ENCODE measurements at places on chromosomes 1 and 21.
A peak's percentile ranks its signal among the peaks of the same experiment; 100 is the strongest.

- no peak for DNase-seq
These were observed 58.9 kb downstream of the TGFBR3 start for GRCh38 chr1:91827087-91827458.

DNA sequence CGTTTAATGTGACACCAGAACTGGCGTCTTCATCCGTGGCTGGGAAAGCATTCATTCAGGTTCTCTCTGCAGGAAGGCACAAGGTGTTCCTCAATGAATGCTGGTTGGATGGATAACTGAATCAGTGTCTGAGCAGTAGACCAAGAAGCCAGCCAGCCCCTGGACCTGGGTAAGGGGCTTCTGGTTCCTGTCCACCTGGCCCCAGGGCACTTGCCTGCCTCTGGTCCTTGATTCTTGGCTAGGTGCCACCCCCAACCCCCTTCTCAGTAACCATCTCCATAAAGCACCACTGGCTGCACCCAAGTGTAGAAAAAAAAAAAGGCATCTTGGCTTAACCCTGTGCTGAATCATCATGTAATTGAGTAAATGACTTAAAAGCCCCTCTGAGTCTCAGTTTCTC is 59.1 kb downstream of the KCND3 start:
- no peak for DNase-seq

GRCh38 chr1:202807451-202807925 is 733 bp downstream of the KDM5B start:
- no peak for DNase-seq

DNA sequence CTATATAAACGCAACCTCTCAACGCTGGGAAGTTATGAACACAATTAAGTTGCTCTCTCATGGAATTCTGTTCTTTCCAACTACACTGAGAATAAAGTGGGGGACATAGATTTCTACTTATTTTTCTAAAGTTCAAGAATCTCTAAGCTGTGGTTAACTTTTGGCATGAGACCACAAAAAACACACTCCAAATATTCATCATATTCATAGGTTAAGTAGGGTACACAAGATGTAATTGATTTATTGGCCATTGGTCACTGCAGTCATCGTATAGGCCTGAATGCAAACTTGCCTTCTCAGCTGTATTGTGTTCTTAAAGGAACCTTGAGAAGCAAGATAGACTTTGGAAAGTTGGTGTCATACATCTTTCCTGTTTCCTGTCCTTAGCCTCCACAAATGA is 40.3 kb downstream of the PRRX1 start:
- DNase-seq: peak; percentile 83

DNA sequence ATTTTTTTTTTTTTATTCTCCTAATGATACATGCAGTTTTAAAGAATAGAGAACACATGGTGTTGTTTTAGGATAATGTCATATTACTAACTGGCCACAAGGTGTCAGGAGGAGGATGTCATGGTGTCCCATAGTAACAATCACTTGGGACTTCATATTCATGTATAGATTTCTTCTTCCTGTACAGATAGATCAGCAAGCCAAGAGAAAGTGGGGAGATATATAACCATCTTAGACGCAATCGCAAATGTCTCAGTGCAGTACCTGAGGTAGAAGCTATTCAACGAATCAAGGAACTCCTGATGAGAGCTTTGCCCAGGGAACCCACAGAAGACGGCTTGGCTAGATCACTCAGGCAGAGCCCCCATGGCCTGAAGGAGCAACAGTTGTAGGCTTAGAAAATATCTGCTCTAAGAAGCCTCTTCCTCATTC is 12.3 kb downstream of the OR2T11 start:
- DNase-seq: peak; percentile 22

DNA sequence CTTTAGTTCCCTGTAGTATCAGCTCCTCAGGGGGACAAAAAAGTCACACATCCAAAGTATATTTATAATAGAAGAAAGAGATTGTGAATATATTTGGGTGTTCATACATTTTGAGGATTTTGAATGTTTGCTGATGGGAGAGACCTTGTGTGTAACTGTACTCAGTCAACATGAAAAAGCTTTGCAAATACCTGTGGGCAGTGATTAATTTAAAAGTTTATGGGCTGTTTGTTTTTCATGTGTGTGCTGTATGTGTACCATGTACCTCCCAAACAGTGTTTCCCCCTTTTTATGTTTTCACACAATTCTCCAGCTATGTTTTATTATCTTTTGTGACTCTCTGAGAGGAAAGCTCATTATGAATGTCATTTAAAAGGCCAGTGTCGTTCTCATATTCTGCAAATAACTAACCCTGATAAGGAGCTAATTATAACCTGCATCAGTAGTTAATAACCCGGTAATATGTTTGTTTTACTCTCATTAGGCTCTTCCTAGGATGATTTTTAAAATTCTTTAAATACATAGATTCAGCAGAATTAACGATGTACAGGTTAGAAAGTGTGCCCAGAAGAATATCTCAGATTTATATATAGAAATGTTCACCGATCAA is 271.5 kb downstream of the NFIA start:
- no peak for DNase-seq

DNA sequence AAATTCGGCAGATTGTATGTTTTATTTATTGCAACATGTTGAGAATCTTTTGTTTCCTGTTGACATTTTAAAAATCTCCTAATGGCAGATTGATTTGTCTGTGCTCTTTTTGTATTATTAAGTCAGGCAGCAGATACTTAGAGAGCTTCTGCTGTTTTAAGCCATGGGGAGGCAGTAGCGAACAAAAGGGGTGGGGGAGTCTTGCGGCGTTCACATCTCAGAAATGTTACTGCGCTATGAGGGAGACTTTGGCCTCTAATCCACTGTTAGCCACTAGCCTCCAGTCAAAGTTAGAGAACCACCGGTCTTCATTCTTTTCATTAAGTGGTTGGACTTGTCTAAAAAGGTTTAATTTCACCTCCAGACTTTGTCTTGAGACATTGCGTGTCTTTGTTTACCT is 93.6 kb downstream of the DYRK1A start:
- DNase-seq: no peak

GRCh38 chr1:226314055-226314454 is 5.1 kb upstream of the LIN9 start:
- no peak for DNase-seq

- no peak for DNase-seq
These were observed 162.6 kb downstream of the TSEN15 start for GRCh38 chr1:184214128-184214527.

DNA sequence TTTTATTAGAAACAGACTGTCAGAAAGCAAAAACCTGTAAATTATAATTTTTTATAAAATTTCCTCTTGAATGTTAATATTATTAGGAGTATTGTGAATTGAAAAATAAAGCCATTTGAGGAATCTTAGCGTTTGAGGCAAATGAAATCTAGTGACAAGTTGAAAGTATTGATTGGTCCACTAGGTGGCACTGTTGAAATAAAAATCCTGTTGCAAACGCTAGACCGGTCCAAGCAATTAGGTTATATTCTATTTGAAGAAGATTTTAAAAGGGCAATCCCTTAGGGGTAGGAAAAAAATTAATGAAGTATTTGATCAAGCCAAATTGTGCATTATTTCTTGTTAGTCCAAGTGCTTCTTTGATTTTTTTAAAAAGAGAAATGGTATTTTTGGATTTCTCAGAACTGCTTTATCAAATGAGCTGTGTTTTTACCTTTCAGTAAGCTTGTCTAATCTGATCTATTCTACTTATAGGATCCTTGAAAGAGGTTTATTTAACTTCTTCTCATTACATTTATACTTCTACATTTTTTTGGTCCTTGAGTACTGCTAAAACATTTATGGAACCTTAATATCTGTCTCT is 57.7 kb downstream of the ATG4C start:
- peak; percentile 74 for DNase-seq

GRCh38 chr1:169193191-169193850 is 86.8 kb downstream of the ATP1B1 start:
- DNase-seq: peak; percentile 23

- DNase-seq: peak; percentile 34
These were observed 26.6 kb downstream of the DOP1B start for GRCh38 chr21:36183144-36183795.

DNA sequence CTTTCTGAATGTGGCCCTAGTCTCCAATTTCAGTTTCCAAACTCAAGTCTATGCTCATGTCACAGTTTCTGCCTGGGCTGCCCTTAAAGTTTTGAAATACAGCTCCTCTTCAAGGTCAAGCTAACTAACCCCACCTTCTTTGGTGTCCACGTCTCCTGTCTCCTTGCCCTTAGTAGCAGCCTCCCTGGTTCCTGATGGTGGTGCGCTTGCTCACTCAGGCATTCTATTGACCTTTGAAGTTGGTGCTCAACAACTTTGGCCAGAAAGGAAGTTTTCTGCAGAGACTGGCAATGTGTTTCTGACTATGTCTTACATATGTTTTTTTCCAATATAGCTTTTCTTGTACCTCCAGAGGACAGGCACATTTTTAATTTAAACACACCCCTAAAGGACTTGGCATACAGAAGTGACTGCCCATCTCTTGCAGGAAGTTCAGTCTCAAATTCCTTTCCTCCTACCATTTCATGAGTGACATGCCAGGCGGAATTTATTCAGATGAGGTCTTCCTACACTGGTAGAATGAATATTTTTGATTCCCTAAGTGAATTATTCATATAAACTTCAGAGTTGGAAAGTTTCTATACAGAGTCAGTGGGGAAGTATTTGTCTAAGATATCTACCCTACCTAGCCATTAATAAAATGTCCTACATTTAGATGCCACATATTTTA is 364.3 kb upstream of the USP24 start:
- no peak for DNase-seq

DNA sequence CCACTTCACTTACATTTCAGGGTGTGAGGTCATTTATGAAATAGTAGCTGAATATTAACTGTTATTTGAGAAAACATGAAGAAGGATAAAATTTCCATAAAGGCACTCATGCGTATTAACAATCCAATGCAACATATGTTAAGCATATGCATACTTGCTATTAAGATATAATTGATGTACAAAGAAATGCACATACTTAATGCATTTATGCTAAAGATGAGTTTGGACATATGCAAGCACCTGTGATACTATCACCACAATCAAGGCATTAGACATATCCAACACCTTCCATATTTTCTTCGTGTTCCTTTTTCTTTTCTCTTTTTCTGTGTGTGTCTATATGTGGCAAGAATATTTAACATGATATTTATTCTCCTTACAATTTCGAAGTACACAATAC is 464.8 kb upstream of the BRINP3 start:
- DNase-seq: no peak

- DNase-seq: peak; percentile 99
These were observed 27.0 kb upstream of the PPP1R15B start for GRCh38 chr1:204438628-204439027.

DNA sequence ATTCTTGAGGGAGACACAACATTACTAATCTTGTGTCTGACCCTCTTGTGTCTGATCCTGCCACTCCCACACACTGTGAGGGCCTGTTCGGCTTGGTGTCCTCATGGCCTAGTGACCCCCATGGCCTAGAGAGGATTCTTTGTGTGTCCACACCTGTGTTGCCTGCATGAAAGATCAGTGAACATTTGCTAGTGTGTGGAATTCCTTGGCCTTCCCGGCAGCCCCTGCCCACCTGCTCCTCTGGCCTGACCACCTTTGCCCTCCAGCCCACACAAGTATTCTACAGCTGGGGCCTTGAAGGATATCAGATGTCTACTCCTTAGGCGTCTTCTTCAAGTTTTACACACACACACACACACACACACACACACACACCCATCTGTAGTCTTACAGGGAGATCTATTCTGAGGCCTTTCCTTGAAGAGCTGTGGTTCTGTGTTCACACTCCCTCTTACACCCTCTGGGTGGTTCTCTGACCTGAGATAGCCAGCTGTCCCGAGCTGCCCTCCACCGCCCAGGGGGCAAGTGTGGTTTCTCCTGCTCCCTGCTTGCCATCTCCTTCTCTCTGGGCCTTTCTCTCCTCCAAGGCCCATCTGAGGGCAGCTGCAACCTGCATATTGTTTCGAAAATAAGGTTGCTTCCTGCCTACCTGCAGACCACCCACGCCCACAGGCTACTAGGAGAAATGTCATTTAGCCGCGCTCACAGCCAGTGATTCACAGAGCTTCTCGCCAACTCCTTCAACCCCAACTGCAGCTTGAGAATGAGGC is 45.4 kb downstream of the CD247 start:
- no peak for DNase-seq

DNA sequence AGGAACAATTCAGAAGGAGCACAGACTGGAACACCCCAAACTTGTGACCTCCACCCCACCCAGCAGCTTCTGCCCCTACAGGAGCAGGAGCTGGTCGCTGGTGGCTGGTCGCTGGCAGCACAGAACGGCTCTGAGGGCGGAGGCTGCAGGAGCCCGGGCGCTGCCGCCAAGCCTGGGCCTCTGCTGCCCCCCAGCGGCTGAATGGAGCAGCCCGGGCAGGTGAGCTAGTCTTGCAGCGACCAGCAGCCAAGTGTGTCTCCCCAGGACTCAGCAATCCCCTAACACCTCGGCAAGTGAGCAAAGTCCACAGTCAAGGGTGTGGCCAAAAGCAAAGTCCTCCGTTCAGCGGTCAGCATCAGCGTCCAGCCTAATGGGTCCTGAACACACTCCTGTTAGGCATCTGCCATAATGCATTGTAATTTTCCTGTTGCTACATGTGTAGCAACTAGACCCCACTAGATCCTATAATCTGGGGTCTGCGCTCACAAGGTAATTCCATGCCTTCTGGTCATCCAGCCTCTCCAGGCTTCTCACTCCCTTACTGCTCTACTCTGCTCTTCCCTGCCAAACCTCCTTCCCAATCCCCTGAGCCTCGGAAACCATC is 12.1 kb upstream of the GJB5 start:
- peak; percentile 48 for DNase-seq

DNA sequence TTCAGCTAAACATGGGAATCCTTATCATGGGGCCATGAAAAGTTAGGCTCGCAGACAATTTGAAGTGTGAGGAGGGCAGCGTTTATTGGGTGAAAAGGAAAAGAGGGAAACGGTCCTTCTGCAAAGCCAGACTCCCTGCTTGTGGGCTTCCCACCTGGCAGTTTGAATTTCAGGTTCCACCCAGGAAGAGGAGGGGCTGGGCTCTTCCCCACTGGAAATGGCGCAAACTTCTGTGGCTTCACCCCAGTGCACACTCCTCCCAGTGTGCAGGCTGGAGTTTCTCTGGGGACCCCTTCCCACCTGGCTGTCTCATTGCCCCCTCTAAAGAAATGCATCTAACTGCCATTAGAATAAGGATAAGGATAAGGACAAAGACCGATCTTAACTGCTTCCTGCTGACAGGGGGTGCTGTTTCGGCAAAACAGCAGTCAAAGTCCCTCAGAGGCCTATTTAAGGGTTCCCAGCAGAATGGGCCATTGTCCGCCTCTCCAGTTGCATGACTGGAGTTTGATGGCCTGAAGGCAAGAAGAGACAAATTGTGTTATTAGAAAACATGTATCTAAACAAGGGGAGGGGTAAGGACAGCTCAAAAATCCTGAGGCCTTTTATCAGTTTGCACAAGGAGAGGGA is 20.4 kb downstream of the AIM2 start:
- no peak for DNase-seq

GRCh38 chr1:111399792-111400610 is 27.5 kb downstream of the OVGP1 start:
- peak; percentile 65 for DNase-seq
